ENCODE measurements at places on chromosomes 11 and 22. TPM values are rescaled to one million over a fixed set of nuclear protein-coding genes. Genes with fewer than 3 reads are reported as not detected.

DNA sequence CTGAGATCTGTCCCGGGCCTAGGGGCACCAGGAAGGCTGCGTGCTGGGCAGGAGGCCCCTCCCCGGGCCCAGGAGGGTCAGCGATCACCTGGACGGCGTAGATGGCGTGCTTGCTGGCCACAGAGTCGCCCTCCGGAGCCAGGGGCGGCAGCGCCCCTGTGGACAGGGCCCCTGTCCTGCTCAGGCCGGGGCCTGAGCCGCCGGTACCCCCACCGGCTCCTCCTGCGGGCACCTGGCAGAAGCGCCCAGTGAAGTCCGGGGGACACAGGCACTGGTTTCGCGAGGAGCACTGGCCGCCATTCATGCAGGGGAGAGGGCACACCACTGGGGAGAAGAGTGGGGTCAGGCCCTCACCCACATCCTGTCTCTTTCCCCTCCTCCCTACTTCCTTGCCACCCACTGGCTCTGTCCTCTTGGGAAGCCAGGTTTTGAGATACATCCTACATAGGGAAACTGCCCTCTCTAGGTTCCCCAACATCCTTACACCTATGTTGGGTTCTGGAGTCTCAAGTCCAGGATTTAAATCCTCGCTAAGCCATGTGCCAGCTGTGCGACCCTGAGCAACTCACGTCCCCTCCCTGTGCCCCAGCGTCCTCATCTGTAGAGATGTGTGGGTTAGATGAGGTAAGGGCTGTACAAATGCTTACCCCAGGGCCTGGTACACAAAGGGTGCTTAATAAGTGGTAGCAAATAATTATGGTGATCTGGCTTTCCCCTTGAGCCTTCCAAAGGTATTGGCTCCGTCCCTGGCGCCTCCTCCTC, 3.9 kb downstream of the LTBP3 start:
- no peak for DNase-seq

Gene HEPACAM
- total RNA-seq, result not detected

- DNase-seq, result no peak
Observed at GRCh38 chr11:59437770-59438169, 1.5 kb downstream of the OR5A1 start.

GRCh38 chr11:89015614-89016013, 50.2 kb downstream of the GRM5 start:
- no peak for DNase-seq

- no peak for DNase-seq
Observed at GRCh38 chr11:119222308-119222707, 16.2 kb downstream of the CBL start.

GRCh38 chr11:79095424-79095823, 345.4 kb downstream of the TENM4 start:
- no peak for DNase-seq

DNA sequence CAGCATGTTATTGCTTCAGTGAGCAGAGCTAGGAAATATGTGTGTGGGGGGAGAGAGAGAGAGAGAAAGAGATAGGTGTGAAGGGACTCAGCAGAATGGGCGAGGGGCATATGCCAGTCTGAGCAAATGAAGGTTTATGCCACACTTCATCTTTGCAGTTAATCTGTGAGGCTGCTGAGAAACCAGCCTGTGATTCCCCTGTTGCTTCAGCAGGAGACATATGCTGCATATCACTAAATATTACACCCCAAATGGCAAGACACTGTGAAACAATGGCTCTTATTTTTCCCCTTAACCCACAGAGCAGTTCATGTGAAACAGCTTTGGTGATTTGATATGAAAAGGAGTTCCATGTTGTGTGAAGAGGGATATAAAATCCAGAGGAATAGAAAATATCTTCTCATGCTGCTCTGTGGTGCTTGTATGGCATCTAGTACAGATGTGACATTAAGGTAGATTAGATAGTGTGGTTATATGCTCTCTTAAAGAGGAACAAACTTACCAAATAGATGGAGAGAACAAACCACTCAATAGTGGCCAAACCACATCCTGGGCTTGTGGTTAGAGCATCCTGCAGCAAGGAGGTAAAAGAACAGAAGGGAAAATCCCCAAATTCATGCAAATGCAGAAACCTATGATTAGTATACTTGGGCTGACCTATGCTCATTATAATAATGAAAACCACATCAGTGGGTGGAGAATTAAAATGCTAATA, 864.2 kb downstream of the FAM181B start:
- DNase-seq, result peak; percentile 85

- peak; percentile 60 for DNase-seq
Observed at GRCh38 chr11:61747192-61747966, 5.1 kb upstream of the MYRF start.

DNA sequence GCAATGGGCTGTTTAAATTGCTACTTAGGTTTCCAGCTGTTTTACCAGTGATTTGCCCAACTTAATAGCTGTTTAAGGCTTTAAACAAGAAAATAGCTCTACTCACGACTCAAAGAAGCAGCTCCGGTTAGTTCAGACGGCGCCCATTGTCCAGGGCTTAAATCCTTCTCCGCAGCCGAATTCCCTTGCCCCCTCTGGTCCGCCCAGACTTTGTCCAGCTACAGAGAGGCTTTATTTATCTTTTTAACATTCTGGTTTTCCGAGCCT, 20.9 kb upstream of the SCUBE1 start:
- no peak for DNase-seq

Gene LARGE2
- total RNA-seq, result not detected

DNA sequence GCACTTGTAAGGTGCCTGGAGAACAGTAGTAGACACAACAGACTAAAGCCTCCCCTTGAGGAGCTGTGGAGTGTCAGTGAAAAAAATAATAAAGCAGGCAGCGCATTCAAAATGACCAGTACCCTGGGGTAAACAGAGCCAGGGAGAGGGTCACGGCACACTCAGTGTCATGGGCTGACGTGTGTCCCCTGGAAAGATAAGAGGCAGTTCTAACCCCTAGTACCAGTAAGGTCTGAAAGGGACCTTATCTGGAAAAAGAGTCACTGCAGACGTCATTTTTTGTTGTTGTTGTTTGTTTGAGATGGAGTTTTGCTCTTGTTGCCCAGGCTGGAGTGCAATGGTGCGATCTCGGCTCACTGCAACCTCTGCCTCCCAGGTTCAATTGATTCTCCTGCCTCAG, 32.0 kb downstream of the DUSP8 start:
- no peak for DNase-seq

Gene PATE4
- not detected for total RNA-seq

GRCh38 chr11:111707691-111708067, 58.5 kb downstream of the PPP2R1B start:
- DNase-seq, result no peak

GRCh38 chr22:43884600-43885318, 7.1 kb downstream of the PNPLA5 start:
- DNase-seq, result no peak

Gene DLG2
- total RNA-seq, result 0.23 TPM

DNA sequence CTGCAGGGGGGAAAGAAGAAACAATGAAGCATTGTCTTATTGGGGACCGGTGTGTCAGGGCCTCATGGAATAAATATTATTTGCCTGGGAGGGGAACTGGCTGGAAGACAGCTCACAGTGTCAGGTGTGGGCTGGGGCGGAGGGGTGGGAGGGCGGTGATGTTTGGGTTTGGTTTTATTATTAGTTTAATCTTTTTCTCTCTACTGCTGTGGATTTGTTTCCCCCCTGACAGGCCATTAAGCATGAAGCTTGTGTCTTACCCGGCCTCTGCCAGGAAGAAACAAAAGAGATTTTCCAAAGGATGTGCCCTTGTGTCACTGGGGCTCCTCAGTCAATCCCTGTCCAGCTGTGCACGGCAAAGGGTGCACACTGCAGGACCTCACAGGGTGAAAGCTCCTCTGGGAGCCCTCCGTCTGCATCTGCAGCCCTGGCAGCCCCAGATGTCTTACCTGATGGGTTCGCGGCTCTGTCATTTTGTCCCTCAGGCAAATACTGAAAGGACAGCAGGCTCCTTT, 203.1 kb upstream of the TMEM45B start:
- no peak for DNase-seq

GRCh38 chr22:30908051-30908461, 60.5 kb downstream of the MORC2 start:
- DNase-seq, result no peak

DNA sequence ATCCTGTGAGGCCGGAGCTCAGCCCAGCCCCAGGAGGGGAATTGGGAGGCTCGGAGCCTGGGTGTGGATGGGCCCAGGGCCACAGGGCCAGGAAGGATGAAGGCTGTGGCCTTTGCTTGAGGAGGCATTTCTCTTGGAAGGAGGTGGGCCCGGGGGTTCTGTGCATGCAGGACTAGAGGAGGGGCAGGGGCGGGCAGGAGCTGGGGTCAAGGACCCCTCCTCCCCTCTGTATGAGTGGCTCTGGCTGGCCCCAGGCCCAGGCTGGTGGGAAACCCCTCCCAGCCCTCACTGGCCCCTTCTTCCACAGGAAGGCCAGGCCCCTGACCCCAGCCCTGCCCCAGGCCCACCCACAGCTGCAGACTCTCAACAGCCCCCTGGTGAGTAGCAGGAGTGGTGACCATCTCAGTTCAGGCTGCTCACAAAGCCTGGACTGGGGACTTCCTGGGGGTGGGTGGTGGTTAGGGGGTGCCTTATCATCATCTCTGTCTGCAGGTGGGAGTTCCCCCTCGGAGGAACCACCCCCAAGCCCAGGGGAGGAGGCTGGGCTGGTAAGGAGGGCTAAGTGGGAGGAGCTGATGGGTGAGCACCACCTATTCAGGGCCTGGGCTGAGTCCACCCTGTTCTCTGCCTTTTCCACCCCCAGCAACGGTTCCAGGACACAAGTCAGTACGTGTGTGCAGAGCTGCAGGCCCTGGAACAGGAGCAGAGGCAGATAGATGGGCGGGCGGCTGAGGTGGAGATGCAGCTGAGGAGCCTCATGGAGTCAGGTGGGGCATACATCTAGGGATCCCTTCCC, 6.0 kb downstream of the KCNK7 start:
- DNase-seq, result no peak

DNA sequence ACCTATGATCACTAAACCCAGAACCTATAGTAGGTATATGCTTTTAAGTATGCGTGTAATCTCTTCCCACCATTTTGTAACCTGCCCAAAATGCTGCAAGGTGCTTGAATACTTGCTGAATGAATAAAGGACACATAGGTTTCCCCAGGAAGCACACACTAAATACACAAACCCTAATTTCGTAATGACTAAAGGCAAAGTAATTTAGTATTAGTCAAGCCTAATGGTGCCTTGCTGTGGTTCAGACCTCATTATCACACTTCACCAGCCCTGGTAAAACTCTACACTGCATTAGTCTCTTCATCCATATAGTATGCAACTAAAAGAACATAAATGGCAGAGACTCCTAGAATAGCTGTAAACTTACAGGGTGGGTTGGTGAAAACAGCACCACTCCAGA, 289.0 kb upstream of the PITPNB start:
- DNase-seq, result no peak

Gene UBASH3B
- total RNA-seq, result 99.8 TPM

GRCh38 chr11:123338266-123338800, 91.7 kb upstream of the GRAMD1B start:
- no peak for DNase-seq

- DNase-seq, result no peak
Observed at GRCh38 chr22:49423125-49423650, 404.5 kb downstream of the BRD1 start.

GRCh38 chr11:92393218-92393617, 168.6 kb downstream of the FAT3 start:
- DNase-seq, result no peak

DNA sequence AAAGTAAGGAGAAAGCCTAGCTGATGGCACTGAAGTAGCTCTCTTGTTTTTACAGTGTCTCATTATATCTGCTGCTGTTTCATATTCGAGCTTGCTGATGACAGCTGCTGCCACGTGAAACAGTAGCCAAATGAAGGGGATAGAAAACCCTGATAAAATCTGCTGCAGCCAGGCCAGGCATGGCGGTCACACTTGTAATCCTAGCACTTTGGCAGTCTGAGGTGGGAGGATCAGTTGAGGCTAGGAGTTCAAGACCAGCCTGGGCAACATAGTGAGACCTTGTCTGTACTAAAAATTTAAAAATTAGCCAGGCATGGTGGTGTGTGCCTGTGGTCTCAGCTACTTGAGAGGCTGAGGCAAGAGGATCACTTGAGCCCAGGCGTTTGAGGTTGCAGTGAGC, 13.4 kb downstream of the IFT46 start:
- no peak for DNase-seq

- peak; percentile 32 for DNase-seq
Observed at GRCh38 chr22:36413022-36413775, 25.4 kb upstream of the MYH9 start.

DNA sequence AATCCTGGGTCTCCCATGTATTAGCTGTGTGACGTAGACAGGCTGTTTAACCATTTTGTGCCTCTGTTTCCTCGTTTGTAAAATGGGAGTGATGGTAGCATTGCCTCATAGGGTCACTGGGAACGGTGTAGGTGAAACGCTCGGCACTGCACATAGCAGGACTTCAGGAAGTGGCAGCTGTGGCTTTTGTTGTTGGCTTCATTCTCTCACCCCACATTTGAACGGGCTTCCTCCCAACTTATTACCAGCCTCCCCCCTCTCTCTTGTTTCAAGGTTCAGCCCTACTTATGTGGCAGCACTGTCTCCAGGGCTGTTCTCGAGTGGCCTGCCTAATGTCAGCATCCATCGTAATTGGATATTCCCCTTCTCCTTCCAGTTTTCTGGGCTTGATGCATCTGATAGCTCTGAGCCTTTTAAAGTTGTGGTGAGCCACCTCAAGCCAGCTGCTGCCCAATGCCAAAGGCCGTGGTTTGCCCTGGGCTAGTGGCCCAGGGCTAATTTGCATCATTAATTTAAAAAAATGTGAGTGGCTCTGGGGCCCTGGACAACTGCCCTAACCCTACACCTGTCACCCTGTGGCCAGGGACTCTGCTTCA, 217.8 kb upstream of the TBCEL start:
- no peak for DNase-seq

Gene ADORA2A
- total RNA-seq, result 1.5 TPM

DNA sequence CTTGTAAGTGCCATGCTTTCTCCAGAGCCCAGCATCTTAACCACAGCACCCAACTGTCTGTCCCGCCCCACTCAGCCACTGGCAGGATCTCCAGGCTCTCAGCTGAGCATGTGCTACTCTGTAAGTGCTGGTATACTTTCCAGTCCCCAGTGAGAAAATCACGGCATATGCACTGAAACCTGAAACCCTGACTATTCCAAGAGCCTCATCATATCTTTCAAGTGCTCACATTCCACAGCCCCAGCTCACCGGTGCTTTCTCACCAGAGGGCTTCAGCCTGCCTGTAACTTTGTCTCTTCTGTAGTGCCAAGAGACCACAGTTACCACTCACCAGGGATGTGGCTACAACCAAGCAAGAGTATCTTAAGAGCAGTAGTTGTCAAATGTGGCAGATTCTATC, 24.4 kb upstream of the PAMR1 start:
- DNase-seq, result peak; percentile 98

Gene RAG2
- total RNA-seq, result not detected

DNA sequence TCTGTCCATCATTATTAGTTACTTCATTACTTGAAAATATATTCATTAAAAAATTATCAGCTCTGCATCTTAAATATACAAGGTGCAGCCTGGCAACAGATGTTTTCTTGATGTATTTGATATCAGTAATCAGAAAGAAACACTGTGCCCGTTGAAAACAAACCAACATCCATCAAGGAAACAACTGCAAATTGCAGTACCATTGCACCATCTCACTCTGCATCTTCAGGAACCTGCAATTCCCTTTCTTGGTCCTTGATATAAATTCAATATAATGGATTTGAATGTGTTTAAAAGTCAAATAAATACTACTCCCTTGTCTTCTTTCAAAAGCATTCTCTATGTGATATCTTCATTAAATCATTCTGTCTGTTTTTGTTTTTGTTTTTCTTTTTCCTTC, 1131.2 kb downstream of the FAM181B start:
- no peak for DNase-seq

Data from HT1080 (cell line).